ENCODE measurements at places on chromosomes 5 and 9.

DNA sequence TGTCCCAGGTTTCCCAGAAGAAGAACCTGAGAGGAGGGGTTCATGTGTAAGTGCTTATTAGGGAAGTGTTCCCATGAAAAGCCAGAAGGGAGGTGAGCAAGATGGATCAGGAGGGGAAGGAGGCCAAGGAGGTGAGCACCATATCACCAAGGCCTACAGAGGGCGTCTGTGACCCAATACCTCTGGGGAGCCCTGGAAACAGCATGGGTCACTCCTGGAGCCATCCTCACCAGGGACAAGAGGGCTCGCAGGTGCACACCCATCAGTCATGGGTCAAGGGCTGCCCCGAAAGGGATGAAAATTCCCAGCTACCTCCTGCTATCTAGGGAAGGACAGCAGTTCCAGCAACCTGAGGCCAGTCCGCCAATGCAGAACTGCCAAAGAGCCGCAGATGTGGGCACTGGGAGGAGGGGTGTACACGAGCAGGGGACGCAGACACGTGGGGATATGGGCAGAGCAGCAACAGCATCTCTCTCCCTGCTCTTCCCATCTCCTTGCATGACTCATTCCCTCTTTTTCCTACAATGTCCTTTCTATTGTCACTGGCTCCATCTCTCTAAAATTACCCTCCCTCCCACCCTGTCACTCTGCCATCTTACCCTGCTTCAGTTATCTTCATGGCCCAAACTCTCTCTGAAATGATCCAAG is 167.6 kb upstream of the FSTL4 start:
- DNase-seq, result no peak

- DNase-seq, result no peak
These were observed 55.3 kb downstream of the RANBP17 start for GRCh38 chr5:170917113-170917512.

GRCh38 chr9:29644514-29644913 is 2071.2 kb upstream of the C9orf72 start:
- no peak for DNase-seq

DNA sequence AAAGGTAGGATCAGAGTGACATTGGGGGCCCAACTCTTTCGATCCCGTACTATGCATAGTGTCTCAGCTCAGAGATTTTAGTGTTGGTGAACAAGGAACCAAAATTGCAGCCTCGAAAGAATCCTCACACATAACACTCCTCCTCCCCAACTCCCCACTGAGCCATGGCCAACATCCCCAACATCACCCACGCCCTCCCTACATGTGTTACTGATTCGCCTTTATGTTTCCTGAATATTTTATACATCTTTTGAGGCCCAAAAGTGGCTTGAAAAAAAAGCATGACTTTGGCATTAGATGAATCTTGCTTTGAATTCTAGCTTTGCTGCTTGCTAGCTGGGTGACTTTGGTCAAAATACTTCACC is 45.2 kb downstream of the PLAC8L1 start:
- DNase-seq, result no peak

GRCh38 chr5:58123501-58123900 is 336.4 kb downstream of the PLK2 start:
- no peak for DNase-seq

- no peak for DNase-seq
These were observed 11.5 kb upstream of the PSIP1 start for GRCh38 chr9:15522130-15522755.

DNA sequence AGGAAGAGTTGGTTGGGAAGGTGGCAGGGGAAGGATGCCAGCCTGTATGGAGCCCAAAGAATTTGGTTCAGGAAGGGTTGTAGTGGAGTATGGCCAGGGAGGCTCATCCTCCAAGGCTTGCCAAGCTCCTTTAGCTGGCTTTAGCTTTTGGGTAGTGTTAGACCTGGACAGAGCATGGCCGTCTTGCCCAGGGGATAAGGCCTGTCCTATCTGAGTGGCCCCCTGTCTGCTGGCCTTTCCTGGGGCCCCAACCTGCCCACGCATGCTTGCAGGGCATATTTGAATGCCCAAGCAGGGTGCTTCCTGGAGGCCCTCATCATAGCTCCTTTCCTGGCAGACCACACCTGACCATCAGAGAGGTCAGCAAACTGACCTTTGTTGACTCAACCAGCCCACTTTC is 227.7 kb downstream of the CDH12 start:
- DNase-seq, result no peak

DNA sequence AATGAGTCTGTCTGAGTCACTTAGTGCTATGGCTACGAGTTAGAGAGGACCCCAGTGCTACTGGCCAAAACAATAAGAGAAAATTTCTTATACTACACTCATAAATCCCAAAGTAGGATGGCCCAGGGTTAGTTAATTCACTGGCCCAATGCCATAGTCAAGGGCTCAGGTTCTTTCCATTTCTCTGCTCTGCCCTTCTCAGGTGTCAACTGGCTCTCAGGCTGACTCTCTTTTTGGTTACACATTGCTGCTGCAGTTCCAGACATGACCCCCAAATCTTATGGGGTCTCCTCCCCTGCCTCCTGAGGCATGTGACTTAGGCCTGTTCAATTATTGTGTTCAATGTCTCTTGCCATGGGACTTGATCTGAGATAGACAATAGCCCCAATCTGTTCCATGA is 70.4 kb downstream of the ARHGEF37 start:
- no peak for DNase-seq

DNA sequence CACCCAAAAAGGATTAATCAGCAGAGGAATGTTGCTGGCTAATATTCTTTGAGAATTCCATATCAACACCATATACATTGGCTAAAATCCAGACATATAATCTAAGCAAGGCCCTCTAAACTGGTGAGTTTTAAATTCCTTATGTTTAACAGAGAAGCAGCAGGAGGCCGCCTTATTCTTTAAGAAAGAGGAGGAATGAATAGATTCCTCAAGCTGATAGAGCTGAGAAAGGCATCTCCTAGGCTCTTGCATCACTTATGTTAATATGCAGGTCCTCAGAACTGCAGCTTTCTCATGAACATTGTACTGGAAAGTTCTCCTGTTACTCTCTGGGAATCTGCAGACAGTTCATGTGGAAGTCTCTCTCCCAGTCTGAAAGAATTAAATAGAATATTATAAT is 20.1 kb upstream of the SMARCA2 start:
- DNase-seq, result no peak

- DNase-seq, result no peak
These were observed 111.5 kb upstream of the CTSL start for GRCh38 chr9:87614397-87614796.

- DNase-seq, result no peak
These were observed 12.5 kb upstream of the PARP8 start for GRCh38 chr5:50653946-50654345.

GRCh38 chr5:118088448-118088847 is 899.9 kb downstream of the DTWD2 start:
- DNase-seq, result no peak

DNA sequence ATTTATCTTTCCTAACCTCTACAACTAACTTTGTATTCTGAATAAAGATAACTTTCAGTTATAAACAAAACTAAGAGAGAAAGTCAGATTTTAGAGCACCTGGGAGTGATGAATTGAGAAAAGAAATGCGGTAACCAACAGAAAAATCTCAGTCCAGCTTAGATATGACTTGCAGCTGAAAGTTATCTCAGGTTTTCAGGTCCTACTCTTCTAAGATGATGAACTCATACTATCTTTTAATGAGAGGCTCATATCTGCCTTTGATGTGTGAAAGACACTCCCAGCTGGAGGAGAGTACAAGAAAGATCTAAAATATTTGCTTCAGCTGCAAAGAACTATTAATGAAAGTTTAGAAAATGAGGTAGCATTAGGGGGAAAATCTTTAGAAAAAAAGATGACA is 190.5 kb downstream of the DENND1A start:
- DNase-seq, result no peak

DNA sequence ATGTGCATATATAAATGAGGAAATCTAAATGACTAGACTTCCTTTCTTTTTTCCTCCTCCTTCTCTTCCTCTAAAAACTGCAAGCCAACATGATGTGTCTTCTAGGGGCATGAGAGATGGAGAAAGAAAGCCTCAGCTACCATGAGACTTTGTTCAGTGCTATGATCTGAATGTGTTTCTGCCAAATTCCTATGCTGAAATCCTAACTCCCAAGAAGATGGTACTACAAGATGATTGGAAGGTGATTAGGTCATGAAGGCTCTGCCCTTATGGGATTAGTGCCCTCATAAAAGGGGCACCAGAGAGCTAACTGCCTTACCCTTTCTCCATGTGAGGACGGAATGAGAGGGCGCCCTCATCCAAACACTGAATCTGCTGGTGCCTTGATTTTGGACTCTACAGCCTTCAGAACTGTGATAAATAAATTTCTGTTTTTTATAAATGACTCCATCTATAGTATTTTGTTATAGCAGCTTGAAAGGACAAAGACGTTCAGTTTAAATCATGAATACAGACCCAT is 72.2 kb upstream of the IL6ST start:
- DNase-seq, result no peak

- no peak for DNase-seq
These were observed 72.2 kb upstream of the HMHB1 start for GRCh38 chr5:143739746-143740145.

GRCh38 chr9:106643211-106643930 is 219.6 kb upstream of the ZNF462 start:
- DNase-seq, result no peak

DNA sequence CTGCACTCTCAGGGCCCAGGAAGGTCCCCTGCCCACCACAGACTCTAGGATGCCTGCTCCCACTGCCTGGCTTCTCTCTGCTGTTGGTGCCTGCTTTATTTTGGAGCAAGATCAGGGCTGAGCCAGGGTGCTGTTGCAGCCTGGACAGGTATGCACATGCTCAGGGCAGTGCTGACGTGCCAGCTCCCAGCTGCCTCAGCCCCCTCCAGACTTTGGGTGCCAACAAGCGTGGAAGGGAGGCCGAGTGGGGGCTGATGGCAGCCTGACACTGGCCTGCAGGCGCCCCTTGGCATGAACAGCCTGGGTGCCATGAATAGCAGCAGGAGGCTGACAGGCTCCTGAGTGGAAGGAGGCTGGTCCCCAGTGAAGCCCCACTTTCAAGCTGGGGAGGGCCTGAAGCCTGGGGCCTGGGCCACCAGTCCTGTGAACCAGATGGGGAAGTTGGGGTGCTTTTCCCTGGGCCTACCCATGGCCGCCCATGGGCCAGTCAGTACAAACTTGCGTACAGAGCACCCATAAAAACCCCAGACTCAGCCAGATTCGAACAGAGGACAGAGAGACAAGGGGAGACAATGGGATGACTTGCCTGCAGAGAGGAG is 6.8 kb downstream of the AMBP start:
- DNase-seq, result no peak

GRCh38 chr5:17951392-17952169 is 317.3 kb downstream of the TAF11L14 start:
- no peak for DNase-seq

DNA sequence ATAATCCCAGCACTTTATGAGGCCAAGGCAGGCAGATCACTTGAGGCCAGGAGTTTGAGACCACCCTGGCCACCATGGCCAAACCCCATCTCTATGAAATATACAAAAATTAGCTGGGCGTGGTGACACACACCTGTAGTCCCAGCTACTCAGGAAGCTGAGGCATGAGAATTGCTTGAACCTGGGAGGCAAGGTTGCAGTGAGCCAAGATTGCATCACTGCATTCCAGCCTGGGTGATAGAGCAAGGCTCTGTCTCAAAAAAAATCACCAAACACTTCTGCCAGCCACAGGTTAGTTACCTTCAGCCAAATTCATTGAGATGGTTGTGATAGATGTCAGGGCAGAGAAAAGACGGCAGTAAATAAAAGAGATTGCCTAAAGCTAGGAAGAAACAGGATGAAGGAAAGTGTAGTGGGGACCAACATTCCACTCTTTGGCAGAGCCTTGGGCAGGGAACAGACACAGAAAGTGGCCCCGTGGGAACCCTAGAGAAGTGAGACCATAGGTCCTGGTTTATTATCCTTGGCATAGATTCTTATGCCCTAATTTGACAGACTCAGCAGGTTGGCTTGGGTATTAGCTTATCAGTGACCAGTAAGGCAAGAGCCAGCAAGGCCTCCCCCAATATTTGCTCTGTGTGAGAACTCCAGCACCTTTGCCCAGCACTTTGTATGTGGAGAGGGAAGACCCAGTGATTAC is 5.5 kb upstream of the CEP120 start:
- no peak for DNase-seq

DNA sequence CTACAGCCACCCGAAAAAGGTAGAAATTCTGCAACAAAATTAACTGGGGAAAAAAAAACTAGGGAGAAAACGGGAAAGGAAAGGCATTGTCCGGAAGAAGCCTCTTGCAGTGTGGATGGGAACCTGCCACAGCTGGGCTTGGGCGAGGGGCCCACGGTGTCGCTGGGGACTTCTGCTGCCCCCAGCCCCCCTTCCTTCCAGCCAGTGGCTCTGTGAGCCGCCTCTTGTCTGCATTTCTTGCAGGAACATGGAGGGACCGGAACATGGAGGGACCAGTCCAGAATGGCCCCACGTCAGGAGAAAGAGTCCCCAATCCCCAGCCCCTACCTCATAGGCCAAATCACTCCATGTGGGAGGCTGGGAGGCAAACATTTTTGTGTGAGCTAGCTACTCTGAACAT is 36.9 kb upstream of the EXOC3 start:
- no peak for DNase-seq

DNA sequence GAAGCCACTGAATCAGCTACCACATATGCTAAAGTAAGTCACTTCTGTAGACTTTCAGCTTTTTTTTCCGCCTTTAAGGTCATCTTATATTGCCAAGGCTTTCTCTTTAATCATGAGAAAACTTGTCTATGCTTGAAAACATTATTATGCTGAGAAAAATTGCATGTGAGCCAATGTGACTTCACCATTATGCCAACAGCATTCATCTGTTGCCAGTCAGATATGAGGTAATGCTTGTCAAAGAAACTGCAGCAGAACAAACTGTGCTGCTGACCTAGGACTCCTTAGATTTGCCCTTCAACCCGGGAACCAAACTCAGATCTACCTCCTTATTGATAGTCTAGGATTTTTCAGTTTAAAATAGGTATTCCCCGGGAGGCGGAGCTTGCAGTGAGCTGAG is 34.3 kb downstream of the SLC44A1 start:
- no peak for DNase-seq

DNA sequence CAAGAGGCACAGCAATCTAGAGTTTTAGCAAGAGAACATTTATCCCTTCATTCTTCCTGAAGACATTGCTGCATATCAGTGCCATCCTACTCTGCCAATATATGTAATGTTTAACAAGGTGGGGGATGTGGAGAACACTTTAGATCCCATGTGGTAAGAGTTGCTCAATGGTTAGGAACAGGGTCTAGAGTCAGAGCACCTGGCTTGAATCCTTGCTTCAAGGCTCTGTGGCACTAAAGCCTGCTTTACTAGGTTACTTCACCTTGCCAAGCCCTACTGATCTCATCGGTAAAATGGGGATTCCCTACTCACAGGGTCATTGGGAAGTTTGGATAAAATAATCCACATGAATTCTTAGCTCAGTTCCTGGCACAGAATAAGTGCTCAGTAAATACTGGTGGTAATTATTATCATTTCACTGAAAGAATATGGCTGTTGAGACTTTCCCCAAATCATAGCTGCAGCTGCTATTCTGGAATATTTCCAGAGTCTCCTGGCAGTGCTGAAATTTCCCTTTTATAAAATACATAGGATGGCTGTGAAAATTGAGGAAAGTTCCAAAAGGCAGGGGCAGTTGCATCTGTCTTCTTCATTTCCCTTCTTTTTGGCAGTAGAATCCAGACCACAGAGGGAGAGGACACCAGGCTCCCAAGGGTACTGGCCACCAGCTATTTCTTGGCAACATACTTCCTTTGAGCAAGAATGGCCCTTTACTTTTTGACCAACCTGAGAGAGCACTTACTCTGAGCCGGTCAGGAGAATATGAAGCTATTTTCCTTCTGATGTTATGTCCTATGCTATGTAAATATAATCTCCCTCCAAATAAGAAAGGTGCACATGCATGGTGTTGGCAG is 142.8 kb downstream of the PALM2AKAP2 start:
- no peak for DNase-seq

- DNase-seq, result no peak
These were observed 71.7 kb upstream of the FCN1 start for GRCh38 chr9:134989206-134990065.
